Activated CD8-positive, alpha-beta T cell treated with anti-CD3 and anti-CD28 coated beads for 36 hours (primary cell): ENCODE measurements at places on chromosomes 16 and 17. TPM values are rescaled to one million over a fixed set of nuclear protein-coding genes. Genes with fewer than 3 reads are reported as not detected.

DNA sequence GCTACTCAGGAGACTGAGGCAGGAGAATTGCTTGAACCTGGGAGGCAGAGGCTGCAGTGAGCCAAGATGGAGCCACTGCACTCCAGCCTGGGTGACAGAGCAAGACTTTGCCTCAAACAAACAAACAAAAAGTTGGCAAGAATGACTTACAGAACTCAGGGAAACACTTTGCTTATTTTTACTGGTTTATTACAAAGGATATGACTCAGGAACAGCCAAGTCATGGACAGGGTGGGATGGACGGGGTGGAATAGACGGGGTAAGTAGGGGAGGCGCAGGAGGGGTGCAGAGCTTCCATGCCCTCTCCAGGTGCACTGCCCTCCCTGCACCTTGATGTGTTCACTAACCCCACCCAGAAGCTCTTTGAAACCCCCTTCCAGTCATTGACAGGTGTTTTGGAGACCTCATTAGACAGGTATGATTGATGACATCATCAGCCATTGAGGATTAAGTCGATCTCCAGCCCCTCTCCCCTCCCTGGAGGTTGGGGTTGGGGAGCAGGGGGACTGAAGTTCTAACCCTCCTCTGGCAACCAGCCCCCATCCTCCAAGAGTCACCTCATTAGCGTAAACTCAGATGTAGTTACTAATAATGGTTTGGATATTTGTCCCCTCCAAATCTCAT is 41.3 kb upstream of the ZCCHC14 start:
- peaks cover 8% of the 10 kb centered on the region for H3K36me3 ChIP-seq
- DNase-seq = no peak
- no peak overlapping the region for H3K4me3 ChIP-seq
- H3K4me1 ChIP-seq = peaks cover 8% of the 10 kb centered on the region
- H3K27ac ChIP-seq = no peak overlapping the region
- H3K27me3 ChIP-seq = peaks cover 19% of the 10 kb centered on the region

- H3K4me3 ChIP-seq = peak within 1 kb of the TSS; percentile 93
- H3K4me1 ChIP-seq = peaks cover 45% of the 10 kb centered on the region
- no peaks in the 10 kb centered on the region for H3K27me3 ChIP-seq
- no peaks in the 10 kb centered on the region for H3K36me3 ChIP-seq
Measured at GRCh38 chr17:17042384-17042736, at the start of gene MPRIP. Gene MPRIP, plus strand, starts transcription at chr17:17042457. Its CDS starts 392 bp downstream, at chr17:17042849.

GRCh38 chr17:74490716-74491115 is 24.3 kb downstream of the CD300A start:
- no peaks in the 10 kb centered on the region for H3K36me3 ChIP-seq
- H3K27ac ChIP-seq = no peak overlapping the region
- peaks cover 3% of the 10 kb centered on the region for H3K4me1 ChIP-seq

GRCh38 chr16:58451945-58452401 is 48.0 kb upstream of the NDRG4 start:
- no peaks in the 10 kb centered on the region for H3K36me3 ChIP-seq
- no peak overlapping the region for H3K4me3 ChIP-seq
- H3K27me3 ChIP-seq = peaks cover 10% of the 10 kb centered on the region
- H3K27ac ChIP-seq = no peak overlapping the region
- no peak for DNase-seq
- H3K4me1 ChIP-seq = no peaks in the 10 kb centered on the region

The IRX5 gene
- 0.34 TPM for total RNA-seq
